ENCODE measurements at places on chromosomes 12 and 14. TPM values are rescaled to one million over a fixed set of nuclear protein-coding genes. Genes with fewer than 3 reads are reported as not detected.

DNA sequence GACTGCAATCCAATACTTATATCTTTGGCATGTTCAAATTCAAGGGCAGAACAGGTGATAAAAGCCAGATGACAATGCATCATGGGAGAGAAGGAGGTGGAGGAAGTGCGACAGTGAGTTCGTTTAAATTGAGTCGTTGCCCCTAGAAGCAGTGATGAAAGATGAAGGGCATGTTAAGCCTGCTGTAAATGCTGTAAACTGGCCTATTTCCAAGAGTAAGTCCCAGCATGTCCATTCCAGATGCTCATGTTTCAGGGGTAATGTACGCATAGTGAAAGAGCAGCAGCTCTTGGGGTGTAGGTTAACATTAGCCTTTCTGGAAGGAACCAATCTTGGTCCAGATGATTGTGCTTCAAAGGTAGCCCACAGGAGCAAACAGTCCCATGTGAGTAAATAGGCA, 97.1 kb downstream of the C2CD5 start:
- no peak for DNase-seq

Gene TMEM132D
- polyA plus RNA-seq, result 0.52 TPM

DNA sequence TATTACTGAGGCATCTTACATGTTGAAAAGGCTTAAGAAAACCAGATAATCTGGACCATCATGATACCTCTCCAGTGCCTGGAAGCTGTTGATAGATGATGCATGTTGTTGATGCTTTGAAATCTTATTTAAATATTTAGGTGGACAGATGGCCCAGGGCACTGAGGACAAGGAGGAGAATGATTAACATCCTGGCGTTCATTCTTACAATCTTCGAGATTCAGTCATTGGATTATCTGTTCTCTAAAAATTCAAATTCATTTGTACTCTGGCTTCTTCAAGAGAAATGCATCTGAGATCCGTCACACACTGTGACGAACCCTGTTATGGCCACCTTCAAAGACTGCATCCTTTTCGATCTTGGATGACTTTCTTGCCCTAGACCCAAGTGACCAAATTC, 121.3 kb upstream of the IGF1 start:
- no peak for DNase-seq

Gene NAV3
- polyA plus RNA-seq, result 14.0 TPM

Gene TOMM20L
- 0.43 TPM for polyA plus RNA-seq

- no peak for DNase-seq
Measured at GRCh38 chr14:85701116-85701515, 171.2 kb downstream of the FLRT2 start.

DNA sequence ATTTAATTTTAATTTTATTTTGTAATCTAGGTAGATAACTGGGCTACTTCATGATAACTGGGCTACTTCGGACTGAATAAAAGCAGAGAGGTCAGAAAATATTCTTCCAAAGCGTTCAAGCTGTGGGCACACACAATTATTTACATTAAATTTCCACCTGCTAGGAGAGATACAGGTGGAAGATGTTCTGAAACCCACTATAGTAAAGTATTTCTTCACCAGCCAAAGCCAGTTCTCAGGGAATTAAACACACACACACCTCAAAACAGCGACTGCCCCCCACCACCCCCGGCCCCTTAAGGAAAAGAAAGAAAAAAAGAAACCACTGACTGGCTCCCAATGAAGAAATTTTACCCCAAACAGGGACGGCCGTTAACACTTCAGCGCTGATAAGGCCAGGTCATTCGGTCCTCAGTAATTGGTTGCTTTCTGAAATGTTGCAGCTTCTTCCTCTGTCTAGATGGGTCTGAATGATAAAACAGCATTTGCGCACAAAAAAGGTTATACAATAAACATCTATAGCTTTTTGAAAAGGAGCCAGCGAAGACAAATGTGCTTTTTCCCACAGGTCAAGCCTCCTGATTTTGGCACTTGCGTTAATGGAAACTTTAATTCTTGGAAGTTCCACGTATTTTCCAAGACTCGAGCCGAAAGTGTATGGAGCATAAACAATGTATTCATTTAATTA, 771 bp upstream of the KCNJ8 start:
- DNase-seq, result peak; percentile 71

Gene DHH
- polyA plus RNA-seq, result 0.82 TPM

Gene CCND2
- polyA plus RNA-seq, result 80.7 TPM

Gene MYO1A
- polyA plus RNA-seq, result 0.23 TPM

Gene ITGB7
- 1.2 TPM for polyA plus RNA-seq

GRCh38 chr12:85829391-85829790, 6.8 kb downstream of the RASSF9 start:
- no peak for DNase-seq

DNA sequence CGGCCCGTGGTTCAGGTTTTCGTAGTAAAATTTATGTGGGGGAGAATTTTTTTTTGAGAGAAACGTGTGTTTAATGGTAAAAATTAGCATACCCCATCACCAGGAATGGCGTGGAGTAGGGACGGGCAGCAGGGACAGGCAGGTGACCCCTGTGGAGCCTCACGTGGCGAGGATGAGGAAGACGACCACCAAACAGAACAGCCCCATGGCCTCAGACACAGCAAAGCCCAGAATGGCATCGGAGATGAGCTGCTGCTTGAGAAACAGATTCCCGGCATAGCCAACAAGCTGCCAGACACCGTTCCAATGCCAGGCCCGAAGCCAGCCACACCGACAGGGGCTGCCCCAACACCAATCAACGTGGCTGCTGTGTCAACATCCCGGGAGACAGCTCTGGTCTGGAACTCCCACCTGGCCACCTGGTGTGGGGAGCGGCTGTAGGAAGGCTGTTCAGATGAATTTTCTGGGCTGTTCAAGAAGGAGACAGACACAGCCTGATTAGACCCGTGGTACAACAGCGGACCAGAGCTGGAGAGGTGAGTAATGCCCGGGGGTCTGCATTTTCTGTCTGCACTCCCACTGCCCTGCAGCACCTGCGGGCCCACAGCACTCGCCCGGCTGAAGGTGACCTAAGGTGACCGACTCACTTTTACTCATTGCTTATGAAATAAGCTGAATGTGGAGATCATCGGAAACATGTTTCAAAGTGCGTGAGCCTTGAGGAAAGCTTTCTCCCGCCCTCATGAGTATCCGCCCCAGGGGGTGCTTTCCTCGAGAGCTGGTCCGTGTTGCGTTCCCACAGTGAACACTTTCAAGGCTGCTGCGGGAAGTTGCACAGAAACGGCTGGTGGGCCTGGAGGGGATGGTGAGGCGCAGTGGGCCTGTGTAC, 10.6 kb downstream of the TMEM121 start:
- no peak for DNase-seq

- no peak for DNase-seq
Measured at GRCh38 chr12:16602412-16602811, 3.5 kb downstream of the LMO3 start.

GRCh38 chr12:53585448-53586125, 40.6 kb downstream of the ATF7 start:
- no peak for DNase-seq

Gene CD63
- polyA plus RNA-seq, result 770 TPM

Gene SLCO1B3
- not detected for polyA plus RNA-seq

DNA sequence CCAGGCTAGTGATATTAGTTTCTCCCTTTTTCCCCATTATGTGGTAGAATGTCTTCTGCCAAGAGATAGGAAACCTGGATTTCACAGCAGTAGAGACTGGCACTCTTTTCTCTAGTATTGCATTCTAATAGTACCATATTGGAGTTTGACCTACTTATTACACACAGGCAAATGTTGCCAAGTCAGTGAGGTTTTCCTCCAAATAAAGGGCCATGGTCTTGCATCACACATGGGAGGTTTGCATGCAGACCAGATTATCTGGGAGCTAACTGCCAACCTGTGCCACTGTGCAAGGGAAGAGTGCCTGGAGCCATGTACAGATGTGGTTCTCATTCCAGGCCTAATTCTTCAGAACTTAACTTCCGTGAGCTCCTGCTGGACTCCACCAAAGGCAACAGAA, 113.3 kb downstream of the ANO6 start:
- DNase-seq, result no peak

- DNase-seq, result no peak
Measured at GRCh38 chr12:105200385-105200784, 35.6 kb downstream of the APPL2 start.

Gene AHNAK2
- 12.7 TPM for polyA plus RNA-seq

DNA sequence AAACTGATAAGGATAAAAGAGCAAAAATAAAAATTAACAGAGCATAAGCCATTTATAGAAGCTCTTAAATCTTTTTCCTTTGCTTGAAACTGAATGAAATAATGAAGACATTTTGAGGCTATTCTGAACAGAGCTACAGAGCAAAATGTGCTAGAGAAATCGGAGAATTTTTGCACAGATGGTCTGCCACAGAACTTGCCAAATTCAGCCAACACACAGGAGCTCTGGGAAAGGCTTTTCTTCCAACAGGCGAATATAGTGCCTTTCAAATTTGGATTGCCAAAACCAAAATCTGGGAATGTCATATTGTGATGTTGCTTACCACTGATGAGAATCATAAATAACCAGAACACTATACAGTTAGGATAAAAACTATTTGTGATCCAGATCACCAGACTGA, 406.3 kb downstream of the RPL10L start:
- no peak for DNase-seq

DNA sequence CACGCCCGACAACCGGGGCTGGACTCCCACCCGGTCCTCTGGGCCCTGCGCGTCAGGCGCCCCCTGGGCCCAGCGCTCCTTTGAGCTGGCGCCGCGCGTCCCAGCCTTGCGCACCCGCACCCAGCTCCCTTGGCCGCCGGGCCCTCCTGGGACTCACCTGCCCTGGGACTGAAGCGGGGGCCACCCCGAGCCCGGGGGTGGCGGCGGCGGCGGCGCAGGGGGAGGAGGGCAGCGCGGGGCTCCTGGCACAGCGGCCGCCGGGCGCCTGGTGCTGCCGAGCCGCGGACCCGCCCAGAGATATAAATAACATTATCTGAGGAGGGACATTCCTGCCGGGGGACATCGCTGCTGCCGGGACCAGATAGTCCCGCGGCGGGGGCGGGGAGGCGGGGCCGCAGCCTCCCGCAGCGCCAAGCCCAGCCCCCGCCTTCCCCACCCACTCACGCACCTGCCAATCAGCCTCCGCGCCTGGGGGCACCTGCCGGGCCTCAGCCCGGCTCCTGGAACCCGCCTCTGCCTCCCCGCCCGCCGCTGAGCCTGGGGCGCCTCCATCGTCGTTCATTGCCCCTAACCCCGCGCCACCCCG, at the start of gene SPTB:
Gene SPTB, minus strand, starts transcription at position 273 of the 586 bp plus-strand sequence. CDS start 56,813 bp downstream, outside the sequence.
- DNase-seq, result no peak

GRCh38 chr14:31257244-31257553, 49.6 kb upstream of the HECTD1 start:
- no peak for DNase-seq

DNA sequence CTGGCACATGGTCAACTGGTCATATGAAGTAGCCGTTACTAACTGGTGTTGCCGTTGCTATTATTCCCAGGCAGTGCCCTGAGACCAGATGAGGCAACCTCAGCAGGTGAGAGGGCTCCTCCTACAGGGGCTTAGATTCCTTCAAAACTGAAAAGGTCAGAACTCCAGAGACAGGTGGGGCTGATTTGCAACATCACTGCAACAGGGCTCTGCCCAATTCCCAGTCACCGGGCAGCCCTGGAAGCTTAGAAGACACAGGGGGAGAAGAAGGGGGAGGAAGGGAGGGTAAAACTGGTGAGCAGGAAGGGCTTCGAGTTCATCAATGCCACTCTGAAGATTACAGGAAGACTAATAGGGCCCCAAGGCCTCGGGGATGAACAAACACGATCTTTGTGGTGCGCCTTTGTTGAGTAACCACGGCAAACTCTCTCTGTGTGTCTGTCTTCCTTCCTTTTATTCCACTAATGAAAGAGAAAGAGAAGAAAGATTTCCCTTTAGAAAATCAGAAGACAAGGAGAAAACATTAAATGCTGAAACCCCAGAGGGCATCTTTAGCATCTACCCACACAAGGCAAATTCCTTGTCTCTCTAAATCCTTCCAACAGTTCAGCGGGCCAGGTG, 749.1 kb upstream of the TBX3 start:
- no peak for DNase-seq

DNA sequence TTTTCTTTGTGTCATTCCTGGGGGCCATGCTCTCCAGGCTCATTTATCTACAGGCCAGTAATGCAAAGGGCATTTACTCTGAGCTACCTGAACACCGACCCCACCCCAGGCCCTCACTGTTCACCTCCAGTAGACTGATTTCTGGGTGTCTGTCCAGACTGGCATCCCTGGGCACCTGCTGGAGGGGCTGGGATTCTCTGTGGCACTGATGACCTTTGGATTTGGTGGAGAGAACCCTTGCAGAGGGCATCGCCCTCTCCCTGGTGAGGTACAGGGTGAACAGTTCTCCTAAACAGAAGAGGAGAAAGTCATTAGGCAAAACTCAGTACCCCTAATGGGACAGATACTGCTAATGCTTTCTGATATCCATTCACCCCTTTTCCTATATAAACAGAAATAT, 27.1 kb upstream of the RIMBP2 start:
- DNase-seq, result no peak

GRCh38 chr12:26599096-26599695, 233.8 kb downstream of the ITPR2 start:
- no peak for DNase-seq

DNA sequence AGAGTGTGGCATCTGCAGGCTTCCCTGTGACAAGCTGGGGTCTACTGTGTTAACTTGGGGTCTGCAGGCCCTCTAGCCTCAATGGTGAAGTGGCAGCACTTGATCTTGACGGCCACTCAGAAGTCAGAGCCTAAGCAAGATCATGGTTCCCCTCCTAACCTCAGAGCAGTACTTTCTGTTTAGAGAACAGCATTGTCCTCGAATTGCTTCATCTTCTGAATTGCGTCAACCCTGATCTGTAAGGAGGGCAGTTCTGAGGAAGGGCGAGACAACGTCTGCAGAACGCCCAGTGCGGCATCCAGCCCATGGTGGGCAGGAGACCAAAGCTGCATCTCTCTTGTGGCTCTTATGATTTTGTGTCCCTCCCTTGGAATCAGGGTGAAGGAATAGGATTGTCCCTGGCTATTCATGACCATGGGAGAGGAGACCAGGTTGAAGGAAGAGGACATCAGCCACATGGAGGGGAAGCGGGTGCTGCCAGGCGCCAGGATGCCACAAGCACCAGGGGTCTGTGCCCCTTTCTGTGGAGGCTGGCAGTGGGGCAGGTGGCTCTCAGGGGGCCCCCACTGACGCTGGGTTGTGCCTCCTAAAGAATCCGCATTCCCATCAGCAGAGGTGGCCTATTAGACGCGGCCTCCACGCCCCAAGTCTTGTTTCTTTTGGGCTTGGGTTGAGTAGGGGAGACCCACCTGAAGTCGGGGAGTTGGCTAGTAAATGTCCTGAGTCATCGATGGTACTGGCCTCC, 2.2 kb downstream of the SERPINA9 start:
- no peak for DNase-seq

All from forelimb muscle (tissue), 1 donor.